ENCODE measurements at places on chromosomes 6 and 20. TPM values are rescaled to one million over a fixed set of nuclear protein-coding genes. Genes with fewer than 3 reads are reported as not detected.

The TLDC2 gene
- total RNA-seq, result not detected

The VSX1 gene
- total RNA-seq, result not detected

The DUSP15 gene
- total RNA-seq, result 4.0 TPM

DNA sequence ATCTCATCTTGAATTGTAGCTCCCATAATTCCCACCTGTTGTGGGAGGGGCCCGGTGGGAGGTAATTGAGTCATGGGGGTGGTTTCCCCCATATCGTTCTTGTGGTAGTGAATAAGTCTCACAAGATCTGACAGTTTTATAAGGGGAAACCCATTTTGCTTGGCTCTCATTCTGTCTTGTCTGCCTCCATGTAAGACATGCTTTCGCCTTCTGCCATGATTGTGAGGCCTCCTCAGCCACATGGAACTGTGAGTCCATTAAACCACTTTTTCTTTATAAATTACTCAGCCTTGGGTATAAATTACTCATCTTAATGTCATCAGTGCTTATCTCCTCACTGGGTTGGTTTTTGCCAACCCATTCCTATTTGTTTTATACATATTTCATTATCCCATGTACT, 142.0 kb upstream of the GMDS start:
- no peak for DNase-seq

- DNase-seq, result no peak
These were observed 53.8 kb downstream of the C6orf58 start for GRCh38 chr6:127630800-127631199.

DNA sequence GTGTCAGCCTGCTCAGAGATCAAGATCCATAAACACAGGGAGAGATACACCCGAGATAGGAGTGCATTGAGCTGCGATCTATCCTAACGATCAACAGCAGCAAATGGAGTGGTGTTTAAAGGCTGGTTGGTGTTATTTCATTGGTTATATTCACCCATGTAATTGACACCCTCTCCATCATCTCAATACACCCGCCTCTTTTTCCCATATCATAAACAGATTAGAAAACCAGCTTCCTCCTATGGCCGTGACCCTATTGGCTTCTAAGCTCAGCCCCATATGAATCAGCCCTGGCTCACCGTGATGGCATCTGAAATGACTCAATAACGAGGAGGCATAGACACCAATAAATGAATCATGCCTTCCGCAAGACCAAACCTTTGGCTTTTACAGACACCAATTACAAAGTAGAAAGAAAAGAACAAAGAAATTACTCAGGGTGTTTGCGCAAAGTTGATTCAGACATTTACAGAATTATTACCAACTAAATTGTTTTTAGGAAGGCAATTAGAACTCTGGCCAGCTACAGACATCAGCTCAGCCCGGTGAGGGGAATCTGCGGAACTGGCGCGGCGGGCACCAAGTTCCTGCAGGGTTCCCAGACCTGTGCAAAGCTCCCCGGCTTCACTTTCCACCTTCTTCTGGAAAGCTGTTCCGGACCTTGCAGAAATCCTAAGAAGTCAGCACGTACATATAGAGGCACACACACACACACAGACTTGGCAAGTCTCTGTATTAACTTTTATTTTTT, 11.5 kb downstream of the PMEPA1 start:
- DNase-seq, result no peak

- no peak for DNase-seq
These were observed 3.6 kb upstream of the HS3ST5 start for GRCh38 chr6:114346451-114346850.

GRCh38 chr6:88567696-88568095, 395.7 kb downstream of the RNGTT start:
- DNase-seq, result no peak
